ENCODE measurements at places on chromosomes 3 and 15.

DNA sequence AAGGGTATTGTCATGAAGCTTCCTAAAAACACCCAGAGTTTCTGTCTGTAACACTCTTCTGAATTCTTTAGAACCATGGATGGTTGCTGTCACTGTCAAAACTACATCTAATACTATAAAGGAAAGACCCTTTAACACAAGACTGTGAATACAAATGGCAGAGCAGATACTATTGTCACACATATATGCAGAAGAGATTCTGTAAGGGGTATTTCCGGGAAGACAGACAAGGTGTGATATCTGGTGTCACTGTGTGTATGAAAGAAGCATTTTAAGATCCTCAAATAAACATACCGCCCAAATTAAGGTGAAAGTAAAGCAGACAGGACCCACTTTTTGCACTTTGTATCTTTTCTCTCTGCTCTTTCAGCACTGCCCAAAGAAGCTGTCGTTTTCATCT is 306.4 kb downstream of the RORA start:
- DNase-seq = no peak

DNA sequence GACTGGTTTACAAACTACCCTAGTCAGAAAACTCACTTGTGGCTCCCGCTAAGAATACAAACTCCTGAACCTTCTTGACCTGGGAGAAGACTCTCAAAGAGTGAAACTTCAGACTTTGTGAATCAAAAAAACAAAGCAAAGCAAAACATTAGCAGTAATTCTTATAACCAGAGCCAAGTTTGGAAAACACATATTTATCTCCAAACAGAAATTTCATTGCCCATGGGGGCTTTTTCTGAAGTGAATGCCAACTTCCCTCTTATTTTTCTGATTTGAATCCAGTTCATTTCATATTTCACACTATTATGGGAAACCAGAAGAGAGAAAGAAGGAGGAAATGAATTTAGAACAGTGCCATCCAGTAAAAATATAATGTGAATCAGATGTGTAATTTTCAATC is 55.7 kb upstream of the ZNF385D start:
- DNase-seq = no peak

DNA sequence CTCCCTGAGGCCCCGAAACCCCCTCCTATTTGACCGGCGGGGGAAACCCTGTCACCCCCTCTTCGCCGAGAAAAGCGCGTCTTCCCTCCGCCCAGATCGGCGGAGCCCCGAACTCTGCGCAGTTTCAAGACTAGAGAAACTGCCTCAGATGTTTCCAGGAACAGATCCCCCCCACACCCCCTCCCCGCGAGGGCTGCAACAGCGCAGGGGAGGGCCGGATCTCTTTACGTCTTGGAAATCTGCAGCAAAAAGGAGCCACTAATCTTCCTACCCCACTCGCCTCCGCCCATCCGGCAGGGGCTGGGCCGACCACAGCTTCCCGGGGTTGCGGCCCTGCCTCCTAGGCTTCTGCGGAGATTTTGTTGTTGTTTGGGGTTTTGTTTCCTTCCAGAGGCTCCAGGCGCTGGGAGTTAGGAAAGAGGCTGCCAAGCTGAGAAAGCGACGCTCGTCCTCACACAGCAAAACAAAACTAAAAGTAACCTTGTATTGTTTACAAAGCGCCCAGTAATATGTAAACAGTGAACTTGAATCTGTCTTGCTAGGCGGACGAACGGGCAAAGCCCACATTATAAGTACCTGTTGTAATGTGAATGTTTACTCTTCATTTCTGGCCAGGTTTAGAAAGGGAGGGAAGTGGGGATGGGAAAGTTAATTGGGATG is 2.2 kb downstream of the FOXB1 start:
- DNase-seq = peak; percentile 58

GRCh38 chr15:34650177-34650576 is 66.7 kb upstream of the GOLGA8B start:
- DNase-seq = no peak

DNA sequence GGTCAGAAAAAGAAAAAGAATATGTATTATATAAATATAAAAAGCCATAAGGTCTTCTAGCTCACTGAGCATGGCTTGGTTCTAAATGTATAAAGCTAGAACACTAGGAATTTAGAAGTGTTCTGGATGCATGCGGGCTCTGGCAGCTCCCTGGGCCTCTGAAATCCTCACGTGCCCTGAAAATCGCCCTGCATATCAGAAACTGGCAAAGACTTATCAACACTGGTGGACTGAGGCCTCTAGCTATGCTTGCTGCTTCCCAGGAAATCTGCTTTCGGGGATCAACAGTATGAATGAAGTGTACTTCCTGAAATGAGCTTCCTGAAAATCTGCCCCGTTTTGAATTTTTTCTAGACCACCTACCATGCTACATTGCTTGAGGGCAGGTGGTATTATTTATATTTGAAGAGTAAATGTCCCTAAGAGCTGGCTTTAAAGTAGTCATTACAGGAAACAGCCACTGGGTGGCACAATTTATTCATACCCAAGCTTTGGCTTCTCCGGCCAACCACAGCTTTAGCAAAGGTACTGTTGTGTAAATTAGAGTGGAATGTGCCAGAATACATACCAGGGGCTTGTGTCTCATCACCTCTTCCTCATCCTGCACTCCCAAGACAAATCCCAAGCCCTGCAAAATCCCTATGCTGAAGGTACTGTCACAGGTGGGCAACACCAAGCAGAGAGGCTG is 17.7 kb downstream of the CRTAP start:
- peak; percentile 42 for DNase-seq

DNA sequence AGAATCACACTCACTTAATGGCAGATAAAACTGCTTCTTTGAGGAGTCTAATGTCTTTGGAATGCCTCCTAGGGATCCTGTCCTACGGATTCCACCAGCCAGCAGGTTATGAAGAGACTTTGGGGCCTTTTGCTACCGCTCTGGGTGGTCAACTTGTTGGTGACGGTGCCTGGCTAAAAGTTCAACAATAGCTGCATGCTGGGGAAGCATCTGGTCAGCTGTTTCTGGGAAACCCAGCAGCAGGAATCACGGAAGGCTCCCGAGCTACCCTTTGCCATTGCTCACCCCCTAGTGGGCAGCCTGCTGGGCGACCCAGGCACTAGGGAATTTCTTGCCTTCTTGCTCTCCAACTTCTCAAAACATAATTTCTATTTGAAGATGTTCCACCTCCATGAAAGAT is 263.3 kb downstream of the NEK10 start:
- DNase-seq = no peak

- DNase-seq = peak; percentile 7
Observed at GRCh38 chr3:58353722-58354553, 21.2 kb downstream of the PXK start.

GRCh38 chr3:131705558-131706051 is 202.8 kb upstream of the MRPL3 start:
- no peak for DNase-seq

- DNase-seq = no peak
Observed at GRCh38 chr3:12875857-12876836, 34.8 kb upstream of the RPL32 start.

DNA sequence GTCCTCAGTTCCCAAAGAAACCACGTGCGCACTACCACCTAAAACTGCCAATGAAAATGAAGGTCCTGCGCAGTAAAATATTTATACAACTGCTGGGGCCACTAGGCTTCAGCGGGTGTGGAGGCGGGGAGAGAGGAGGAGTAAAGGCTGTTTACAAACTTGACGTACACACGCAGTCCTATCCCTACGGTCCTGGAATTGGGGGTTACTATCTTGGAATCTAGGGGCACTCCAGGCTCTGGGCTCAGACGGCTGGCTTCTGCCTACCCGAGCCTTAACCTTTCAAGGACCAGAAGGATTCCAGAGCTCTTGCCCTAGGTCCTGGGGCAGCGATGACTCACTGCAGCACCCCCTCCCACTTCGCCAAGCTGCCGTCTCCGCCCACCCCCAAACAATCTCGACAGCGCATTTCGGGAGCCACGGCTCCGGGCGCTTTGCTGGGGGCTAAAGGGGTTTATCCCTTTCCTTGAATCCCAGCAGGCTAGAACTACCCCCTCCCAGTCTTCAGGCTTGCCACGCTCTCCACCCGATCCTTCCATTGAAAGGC is 3.0 kb downstream of the ADAMTS9 start:
- DNase-seq = no peak

DNA sequence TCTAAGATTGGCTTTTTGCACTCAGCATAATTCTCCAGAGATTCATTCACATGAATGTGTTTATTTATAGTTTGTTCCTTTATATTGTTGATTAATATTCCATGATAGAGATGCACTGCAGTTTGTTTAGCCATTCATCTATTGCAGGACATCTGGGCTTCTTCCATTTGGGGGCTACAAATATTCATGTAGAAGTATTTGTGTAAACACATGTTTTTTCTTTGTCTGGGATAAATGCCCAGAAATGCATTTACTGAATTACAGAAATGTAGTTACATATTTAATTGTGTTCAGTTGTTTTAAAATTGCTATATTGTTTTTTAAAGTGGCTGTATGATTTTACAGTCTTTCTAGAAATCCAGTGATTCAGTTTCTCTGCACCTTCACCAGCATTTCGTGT is 635.0 kb downstream of the ZIC1 start:
- DNase-seq = no peak

DNA sequence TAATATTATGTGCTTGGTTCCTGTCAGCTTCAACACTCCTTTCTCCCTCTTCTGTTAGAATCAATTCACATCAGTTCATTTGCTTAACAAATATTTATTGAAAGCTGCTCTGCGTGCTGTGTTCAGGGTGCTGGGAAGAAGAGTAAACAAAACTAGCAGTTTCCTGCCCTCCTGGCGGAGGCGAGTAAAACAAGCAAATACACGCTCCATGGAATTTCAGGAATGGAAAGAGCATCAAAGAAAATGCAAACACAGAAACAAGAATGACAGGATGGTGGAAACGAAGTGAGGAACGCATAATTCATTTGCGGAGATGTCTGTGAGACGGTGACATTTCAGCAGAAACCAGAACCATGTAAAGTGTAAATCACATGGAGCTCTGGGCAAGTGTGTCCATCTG is 49.4 kb upstream of the SPTSSB start:
- DNase-seq = no peak

DNA sequence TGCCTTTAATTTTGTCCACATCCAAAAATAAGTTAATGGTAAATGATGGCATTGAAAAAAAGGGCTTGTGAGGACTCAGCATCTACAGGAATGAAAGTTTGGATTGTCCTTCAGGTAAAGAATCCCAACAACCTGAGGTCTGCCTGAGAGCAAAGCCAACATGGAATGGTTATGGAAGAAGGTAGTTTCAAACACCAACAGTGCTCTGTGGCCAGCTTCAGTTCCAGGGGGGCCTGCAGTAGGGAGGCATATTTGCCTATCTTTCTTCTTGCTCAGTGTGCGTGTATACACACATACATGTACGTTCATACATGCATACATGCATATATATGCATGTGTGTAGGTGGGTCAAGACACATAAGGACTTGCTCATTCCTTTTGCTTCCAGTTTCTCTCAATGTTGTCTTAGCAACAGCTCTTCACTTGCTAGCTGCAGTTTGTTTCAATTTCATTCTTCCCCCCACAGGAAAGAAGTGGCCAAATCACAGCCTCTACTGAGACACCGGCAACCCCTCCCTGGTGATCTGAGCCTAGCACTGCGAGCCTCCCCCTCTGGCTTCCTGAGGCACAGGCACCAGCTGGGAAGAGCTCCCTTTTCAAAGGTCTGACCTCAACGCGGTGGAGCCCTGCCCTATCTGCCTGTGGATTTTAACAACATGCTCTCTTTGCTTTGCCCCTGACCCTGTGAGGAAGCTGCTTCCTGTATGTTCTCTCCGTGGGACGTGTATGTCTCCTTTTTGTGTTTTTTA is 146.2 kb downstream of the KLF13 start:
- peak; percentile 67 for DNase-seq
